ENCODE measurements at places on chromosomes 16 and 17.

- DNase-seq = no peak
These were observed 7.5 kb upstream of the TMEM101 start for GRCh38 chr17:44022246-44022645.

- no peak for DNase-seq
These were observed 8.2 kb downstream of the FN3K start for GRCh38 chr17:82743344-82744219.

DNA sequence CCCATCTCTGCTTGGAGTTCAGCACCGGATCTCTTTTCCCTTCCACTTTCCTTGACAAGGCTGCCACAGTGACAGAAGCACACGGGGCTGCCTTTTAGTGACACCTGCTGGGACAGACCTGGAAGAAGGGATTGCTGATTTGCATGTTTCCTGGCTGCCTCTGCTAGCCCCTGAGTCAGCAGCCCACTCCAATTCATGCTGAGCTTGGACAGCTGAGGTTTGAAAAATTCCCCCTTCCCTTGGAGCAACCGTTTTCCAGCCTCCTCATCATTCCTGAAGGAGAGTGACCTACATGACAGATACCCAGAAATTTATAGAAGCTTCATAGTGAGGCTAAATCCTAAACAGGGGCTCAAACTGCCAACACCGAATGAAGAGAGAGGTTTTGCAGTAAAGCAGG lies 18.8 kb upstream of the RBL2 start:
- no peak for DNase-seq

- DNase-seq = no peak
These were observed 1194.3 kb upstream of the CDH8 start for GRCh38 chr16:63230421-63231040.

GRCh38 chr17:57337390-57337789 lies 81.1 kb downstream of the MSI2 start:
- no peak for DNase-seq

DNA sequence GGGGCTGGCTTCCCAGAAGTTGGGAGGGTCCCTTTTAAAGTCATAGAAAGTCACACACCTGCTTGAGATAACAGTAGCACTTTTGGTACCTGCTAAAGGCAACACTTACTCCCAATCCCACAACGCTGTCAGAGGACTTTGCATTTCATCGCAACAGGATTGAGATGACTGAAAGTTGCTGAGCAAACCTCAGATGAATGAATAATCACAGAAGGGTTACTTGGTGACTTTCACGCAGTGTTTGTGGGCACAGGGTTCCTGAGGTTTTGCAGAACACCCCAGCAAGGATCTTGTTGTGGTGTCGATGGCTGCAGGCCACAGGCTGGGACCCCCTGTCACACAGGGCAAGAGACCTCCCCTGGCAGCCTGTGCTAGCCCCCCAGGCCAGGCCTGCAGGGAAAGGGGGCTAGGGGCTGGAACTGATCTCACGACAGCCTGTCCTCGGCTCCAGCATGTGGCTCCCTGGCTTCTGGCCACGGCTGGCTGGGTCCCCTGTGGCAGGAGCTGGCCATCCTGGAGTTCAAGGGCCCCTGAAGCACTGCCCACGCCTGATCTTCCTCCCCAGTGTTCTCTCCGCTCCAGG lies 79.4 kb upstream of the CBX4 start:
- no peak for DNase-seq

DNA sequence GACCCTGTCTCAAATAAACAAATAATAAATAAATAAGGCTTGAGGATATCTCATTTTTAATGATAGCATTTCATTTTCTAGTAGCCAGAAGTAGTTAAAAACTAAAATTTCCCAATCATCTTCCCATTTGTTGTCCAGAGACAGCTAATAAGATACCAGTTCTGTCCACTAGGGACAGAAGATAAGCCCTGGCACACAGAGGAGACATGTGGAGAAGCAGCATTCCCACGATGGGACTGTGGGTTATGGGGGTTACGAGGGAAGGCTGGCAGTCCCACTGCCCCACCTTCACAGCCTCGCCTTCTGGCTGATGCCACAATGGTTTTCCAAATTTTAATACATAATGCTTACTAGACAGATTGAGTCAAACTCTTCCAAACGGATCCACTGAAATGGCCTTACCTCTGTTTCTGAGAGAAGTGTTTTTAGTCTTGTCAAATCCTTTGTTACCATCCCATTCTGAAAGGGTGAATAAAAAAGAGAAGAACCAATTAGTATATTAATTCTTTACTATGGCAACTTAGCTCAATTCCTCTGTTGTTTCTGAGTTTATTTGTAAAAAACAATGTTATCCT lies 44.2 kb downstream of the HELZ start:
- DNase-seq = no peak

GRCh38 chr16:6674071-6674470 lies 658.6 kb upstream of the RBFOX1 start:
- no peak for DNase-seq

GRCh38 chr16:72721981-72722380 lies 325.9 kb downstream of the ZFHX3 start:
- no peak for DNase-seq

GRCh38 chr16:24328835-24329452 lies 72.8 kb downstream of the CACNG3 start:
- no peak for DNase-seq

DNA sequence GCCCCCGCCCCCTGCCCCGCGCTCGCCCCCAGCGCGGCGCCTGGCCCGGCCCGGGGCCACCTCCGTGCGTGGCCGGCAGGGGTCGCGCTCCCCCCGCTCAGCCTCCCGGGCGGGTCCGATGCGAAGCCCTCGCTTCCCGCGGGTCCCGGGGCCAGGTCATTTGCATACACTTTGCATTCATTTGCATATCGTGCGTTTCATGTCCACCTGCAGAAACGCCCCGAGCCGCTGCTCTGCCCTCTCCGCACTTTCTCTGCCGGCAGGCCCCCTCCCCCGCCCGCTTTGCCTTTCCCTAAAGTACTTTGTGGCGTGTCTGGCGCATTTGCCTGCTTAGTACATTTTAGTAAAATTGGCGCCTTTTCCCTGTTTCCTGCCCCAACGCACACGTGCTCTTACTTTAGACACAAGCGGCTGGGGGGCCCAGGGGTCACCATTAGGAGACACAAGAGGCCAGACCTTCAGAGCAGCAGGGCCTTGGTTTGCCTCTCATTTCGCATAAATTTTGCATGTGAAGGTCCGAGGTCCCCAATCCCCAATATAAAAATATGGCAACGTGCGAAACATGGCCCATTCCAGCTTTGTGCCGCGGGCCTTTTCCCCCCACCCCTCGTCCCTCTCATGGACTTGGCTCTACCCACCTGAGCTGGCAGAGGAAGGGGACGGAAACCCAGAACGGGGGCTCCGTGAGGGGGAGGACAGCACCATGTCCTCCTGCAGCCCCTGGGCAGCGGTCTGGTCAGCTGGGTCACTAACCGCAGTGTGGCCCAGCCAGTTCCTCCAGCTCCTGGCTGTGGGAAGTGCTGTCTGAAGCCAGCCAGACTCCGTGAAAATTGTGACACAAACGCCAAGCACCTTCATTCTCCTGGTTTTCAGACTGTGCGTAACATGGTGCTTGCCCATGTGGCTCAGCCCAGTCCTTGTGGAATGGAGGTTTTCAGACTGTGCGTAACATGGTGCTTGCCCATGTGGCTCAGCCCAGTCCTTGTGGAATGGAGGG lies 34.8 kb downstream of the CBFA2T3 start:
- DNase-seq = peak; percentile 57

- no peak for DNase-seq
These were observed 27.1 kb downstream of the TAC4 start for GRCh38 chr17:49820773-49821172.

DNA sequence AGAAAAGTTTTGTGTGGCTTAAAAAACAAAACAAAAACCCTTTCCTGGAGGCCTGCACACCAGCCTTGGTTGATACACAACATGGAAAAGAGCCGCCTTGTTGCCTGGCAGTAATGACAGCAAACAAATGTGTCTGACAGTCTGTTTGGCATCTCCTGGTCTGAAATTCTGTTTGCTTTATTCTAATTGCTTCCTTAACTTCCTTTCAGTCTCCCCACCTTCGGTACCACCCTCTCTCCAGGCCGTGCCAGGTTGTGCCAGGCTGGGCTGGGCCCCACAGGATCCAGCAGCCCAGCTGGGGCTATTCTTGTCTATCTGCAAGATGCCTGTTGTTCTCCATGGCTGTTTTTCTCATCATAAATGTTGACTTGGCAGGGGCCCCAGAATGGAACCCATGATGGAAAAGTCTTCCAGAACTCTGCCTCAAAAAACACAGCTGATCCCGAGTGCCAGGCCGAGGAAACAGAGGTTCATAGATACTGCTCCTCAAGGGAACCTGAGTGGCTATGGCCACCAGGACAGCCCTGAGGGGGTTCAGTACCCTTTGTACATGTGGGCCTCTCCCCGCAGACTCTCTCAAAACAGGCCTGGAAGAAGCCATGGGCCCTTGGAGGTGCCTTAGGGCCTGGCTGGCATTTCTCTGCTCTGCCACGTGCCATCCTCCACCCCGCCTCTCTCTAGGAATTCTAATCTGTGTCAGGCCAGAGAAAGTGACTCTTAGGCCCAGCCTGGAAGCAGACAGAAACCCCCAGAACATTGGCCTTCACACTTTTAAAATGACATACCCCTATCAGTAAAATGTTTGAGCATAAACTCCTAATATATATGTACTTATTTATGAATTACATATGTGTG lies 50.5 kb downstream of the YPEL2 start:
- DNase-seq = no peak

- DNase-seq = no peak
These were observed 11.6 kb upstream of the CES4A start for GRCh38 chr16:66976746-66977145.

DNA sequence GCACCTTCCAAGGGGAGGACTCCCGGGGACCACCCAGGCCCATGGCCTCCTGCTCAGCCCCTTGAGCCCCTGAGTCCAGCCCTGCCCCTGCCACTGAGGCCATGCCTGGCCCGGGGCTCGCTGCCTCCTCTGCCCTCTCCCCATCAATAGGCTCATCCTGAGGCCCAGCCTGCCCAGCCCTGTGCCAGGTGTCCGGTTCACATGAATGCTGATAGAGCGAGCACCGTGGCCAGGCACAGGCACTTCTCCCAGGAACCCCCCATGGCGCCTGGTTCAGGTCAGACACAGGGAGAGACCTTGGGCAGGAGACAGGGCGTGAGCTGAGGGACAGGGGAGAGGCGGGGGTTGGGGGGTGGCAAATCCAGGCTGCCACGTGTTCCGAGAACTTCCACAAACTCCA lies 2.8 kb upstream of the PVALEF start:
- no peak for DNase-seq

DNA sequence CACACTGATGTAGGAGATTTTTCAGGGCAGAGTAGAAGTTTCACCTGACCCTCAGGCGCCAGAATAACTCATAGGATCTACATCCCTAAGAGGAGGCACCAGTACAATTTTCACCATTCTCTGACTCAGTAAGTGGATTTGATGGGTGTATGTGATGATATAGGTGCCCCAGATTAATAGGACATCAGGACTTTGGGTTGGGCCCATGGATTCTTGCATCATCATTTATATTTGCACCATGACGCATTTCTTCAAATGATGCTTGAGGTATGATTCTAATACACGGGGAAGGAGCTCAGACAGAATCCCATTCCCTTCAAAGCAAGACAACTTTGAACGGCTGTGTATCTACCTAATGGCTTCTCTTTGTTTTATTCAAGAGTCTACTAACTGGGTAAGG lies 173.2 kb downstream of the TMEM114 start:
- no peak for DNase-seq

DNA sequence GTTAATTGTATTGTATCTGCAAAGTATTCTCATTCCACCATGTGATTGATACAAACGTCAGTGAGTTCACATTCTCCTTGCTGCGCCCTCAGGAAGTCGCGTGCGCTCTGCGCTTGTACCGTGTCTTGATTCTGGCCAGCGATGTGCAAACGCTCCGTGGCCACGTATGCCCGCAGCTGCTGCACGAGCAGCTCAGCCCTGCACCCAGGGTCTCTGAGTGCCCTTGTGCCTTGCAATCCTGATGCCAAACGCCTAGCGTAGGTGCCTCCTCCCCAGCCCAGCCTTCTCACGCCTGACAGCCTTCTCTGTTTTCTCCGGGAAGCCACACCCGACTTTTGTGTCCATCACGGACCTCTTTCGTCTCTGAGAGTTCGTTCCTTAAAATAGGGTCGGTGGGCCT lies 9.4 kb downstream of the ZNF469 start:
- no peak for DNase-seq

- DNase-seq = no peak
These were observed 233.5 kb downstream of the GSG1L start for GRCh38 chr16:27829975-27830374.

DNA sequence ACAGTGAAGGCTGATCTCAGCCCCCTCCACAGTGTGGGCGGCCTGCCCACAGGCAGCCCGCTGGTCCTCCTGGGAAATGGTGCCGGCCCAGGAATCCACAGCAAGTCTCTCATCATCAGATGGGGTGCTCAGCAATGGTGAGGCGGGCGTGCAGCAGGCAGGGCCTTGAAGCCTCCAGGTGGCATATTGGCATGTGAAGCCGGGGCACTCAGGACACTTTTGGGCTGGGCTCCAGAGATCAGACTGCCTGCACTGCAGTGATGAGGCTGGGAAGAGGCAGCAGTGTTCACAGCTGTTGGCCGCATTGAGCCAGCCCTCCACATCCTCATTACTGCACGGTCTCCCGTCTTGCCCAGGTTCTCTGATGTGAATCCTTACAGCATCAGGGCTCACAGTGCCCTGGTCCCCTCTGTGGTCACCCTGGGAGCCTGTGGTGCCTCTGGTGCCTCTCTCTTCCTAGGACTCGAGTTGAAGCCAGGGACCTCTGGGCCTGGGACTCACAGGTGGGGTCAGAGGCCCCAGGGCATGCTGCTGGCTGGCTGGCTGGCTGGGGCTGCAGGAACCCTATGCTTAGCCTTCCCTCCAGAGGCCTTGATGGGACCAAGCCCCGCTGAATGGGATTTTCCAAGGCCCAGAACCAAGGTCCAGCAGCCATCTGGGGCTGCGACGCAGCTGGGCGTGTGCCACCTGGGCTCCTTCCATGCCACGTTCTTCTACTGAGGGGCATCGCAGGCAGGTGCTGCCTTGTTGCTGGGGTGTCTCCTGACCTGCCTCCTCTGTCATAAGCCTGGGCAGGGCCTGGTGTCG lies 48.6 kb downstream of the TNFRSF13B start:
- DNase-seq = no peak

DNA sequence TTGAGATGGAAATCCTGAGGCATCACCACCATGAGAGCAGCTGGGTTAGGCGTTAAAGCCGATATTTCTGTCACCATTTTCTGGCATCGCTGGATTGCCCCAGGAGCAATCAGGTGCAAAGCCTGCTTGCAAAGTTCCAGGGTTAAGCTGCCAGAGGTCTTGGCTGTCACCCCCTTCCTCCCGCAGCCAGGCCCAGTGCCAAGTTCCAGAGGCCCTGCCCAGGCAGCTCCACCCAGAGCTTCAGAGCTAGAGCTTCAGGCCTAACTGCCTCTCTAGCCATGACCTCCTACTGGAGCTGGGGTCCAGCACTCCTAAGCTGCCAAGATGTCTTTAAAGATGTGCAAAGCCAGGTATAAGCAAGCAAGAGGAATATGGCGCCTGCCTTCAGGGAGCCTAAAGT lies 8.8 kb upstream of the TMEM238L start:
- DNase-seq = no peak

GRCh38 chr16:5319799-5320198 lies 222.2 kb upstream of the EEF2KMT start:
- DNase-seq = no peak

GRCh38 chr16:17027488-17028129 lies 443.2 kb downstream of the XYLT1 start:
- peak; percentile 72 for DNase-seq
